ENCODE measurements at places on chromosomes 3 and 15.
A peak's percentile ranks its signal among the peaks of the same experiment; 100 is the strongest.

DNA sequence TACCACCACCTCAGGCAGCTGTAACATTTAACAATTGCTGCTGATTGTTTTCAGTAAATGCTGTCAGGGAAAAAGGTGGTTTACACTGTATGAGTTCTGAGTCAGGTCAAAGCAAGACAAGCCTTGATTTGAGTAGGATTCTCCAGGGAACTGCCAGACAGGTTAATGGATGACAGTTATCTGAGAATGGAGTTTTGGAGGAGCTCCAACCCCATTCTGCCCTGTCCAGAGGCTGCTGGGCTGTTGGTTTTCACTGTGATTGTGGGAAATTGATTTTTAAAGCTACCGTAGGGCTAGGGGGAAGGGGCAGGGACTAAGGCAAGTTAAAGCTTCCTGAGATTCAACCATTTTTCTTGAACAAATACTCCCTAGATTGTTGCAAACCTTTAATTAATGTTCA is 39.9 kb downstream of the TICRR start:
- DNase-seq = no peak

DNA sequence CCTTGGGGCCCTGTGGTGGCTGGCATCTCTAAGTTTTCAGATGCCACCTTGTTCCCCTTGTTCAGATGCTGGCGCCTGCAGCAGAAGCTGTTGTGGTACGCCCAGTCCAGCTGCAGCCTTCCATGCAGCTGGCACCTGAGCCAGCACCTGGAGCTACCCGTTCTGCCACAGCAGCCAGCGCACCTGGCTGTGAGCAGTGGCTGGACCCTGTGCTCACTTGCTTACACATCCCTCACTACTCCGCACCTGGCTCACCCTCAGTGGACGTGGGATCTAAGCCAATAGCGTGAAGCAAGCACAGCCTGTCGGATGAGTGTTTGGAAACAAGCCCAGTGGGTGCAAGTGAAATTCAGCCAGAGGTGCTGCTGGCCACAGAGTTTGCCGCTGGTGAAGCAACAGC is 607.5 kb upstream of the BCHE start:
- DNase-seq = no peak

GRCh38 chr3:105827959-105828358 is 40.9 kb downstream of the CBLB start:
- DNase-seq = peak; percentile 88

DNA sequence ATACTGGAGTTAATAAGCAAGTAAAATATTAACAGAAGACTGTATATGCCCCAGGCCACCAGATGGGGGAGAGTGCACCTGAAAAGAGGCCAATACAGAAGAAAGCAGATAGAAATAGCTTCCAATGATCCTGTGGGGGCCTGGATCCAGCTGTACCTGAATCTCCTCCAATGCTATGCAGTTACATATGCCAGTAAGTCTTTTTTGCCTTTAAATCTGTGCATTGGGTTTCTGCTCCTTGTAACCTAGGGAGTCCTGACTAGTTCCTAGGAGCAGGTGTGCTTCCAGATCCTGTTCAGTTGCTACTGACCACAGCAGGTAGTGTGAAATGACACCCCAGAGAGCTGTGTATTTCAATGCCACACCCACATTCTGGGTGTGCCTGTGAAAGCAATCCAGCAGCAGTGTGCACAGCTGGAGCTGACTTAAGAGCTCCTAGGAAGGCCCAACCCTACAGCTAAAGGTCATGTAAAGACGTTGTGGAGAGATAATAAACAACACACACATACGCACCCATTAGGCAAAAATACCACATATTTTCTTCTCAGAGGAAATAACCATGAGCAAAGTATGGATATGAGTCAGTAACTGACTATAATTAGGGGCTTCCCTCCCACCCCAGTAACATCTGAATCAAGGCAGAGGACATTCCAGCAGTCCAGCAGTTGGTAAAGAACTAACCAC is 62.2 kb upstream of the AKAP13 start:
- peak; percentile 97 for DNase-seq

GRCh38 chr3:96000966-96001365 is 813.4 kb upstream of the EPHA6 start:
- DNase-seq = no peak

All from EH (cell line).